WTC11 (cell line): ENCODE measurements at places on chromosomes 5 and 9.

GRCh38 chr5:79120221-79120620, 8.6 kb downstream of the BHMT start:
- DNase-seq: no peak

- no peak for DNase-seq
These were observed 30.6 kb downstream of the MAP1B start for GRCh38 chr5:72137826-72138409.

- DNase-seq: peak; percentile 70
These were observed 73.6 kb downstream of the FAM114A2 start for GRCh38 chr5:153964880-153965645.

GRCh38 chr5:169385636-169386035, 84.7 kb upstream of the SLIT3 start:
- DNase-seq: no peak

GRCh38 chr5:142360607-142361120, 35.8 kb upstream of the SPRY4 start:
- peak; percentile 42 for DNase-seq

- no peak for DNase-seq
These were observed 30.8 kb upstream of the REEP2 start for GRCh38 chr5:138408023-138408422.

GRCh38 chr5:14250748-14251701, 107.9 kb downstream of the TRIO start:
- DNase-seq: no peak
